Activated naive CD8-positive, alpha-beta T cell treated with anti-CD3 and anti-CD28 coated beads, Interleukin-2, amount 50 U/mL, for 24 hours (primary cell): ENCODE measurements at places on chromosomes 11 and 22.

- no peak for DNase-seq
These were observed 1.1 kb downstream of the GLYAT start for GRCh38 chr11:58730507-58731089.

DNA sequence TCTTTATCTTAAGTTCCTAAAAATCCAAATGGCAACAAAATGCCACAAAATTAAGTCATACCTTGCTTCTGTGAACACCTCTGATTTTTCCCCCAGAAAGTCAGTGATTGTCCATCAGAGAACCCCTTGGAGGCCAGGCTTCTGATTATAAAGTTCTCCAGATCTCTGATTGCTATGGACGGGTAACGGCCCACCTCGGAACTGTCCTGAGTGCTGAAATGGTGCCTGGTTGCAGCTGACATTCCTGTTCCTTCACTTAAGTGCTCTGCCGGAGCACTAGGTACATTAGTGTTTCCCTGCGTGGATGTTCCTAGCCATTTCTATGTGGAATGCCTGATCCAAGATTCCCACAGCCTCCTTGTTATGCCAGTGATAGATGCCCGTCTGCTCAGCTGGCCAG lies 85.0 kb downstream of the CHST1 start:
- peak; percentile 9 for DNase-seq

DNA sequence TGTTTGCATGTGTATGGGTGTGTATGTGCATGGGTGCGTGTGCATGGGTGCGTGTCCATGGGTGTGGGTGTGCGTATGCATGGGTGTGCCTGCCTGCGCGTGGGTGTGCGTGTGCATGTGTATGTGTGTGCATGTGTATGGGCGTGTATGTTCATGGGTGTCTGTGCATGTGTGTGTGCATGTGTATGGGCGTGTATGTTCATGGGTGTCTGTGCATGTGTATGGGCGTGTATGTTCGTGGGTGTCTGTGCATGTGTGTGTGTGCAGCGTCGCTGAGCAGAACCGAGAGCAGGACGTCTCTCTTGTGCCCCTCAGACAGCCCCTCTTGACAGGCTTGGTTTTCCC lies 13.9 kb downstream of the IL17REL start:
- DNase-seq, result no peak

DNA sequence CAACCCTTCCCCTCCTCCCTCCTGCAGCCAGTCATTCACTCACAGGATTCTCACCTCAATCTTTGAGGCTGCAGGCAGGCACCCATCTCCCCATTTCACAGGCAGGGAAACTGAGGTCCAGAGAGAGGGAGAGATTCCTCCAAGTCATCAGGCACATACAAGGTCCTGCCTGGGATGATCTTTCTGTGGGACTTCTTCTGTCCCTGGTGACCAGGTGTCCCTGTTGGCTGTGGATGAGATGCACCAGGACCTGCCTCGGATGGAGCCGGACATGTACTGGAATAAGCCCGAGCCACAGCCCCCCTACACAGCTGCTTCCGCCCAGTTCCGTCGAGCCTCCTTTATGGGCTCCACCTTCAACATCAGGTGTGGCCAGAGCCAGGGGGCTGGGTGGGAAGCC lies 7.8 kb downstream of the FTH1 start:
- DNase-seq, result no peak
